ENCODE measurements at places on chromosomes 16 and 17.

DNA sequence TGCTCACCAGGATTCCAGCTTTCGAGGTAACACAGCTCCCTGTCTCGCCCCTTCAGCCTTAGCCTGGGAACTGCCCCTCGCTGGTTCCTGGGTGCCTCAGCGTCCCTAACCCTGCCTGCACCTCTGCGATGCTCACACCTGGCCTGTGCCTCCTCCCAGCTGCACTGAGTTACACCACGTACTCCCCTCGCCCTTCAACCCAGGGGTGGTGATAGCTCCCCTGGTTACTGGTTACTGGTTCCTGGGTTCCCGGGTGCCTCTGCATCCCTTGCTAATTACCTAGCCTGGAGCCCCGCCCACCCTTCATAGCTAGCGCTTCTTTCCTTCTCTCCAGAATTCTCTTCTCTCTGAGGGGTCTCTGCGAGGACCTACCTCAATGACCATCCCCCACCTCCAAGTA is 65.3 kb upstream of the PLCG2 start:
- DNase-seq: no peak

DNA sequence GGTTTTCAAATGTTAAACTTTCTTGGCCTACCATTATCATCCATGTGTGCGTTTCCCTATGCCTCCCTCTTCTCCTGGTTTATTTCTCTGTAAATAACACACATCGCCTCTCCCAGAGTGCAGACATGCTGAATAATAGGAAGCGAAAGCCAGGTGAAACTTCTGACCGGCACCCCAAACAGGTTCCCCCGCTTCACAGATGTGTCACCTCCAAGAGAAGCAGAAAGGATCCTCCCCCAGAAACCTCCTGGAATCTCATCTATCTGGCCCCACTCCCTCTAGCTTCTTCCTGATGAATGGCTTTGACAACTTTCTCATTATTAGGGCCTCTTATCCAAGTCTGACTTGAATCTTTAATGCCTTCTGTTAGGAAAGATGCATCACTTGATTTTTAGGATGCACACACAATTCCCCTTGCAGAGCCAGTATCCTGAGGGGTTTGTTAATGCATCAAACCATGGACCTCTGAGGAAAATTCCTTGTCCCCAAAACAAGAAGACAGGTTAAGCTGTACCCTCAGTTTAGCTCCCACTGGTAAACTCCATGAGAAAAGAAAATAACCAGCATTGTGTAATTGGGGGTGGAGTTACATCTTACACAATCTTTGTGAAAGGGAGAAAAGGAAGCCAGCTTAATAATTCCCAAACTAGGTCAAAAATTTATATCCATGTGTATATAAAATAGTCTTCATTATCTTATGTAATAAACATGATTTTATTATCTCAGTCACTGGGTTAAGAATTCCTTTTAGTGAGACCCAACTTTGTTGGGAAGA is 20.1 kb upstream of the HYDIN start:
- no peak for DNase-seq

DNA sequence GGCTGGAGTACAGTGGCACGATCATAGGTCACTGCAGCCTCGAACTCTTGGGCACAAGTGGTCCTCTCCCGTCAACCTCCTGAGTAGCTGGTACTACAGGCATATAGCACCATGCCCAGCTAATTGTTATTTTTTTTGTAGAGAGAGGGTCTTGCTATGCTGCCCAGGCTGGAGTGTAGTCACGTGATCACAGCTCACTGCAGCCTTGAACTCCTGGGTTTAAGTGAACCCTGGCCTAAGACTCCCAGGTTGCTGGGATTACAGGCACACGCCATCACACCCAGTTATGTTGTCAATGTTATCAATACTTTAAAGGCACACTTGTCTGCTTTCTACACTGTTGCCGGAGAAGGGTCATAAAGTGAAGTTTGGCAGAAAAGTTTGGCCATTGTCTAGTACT is 22.0 kb upstream of the LASP1NB start:
- DNase-seq: no peak

- DNase-seq: no peak
Observed at GRCh38 chr17:59421722-59422121, 90.3 kb downstream of the YPEL2 start.

- no peak for DNase-seq
Observed at GRCh38 chr16:15415511-15415985, 18.8 kb upstream of the BMERB1 start.

DNA sequence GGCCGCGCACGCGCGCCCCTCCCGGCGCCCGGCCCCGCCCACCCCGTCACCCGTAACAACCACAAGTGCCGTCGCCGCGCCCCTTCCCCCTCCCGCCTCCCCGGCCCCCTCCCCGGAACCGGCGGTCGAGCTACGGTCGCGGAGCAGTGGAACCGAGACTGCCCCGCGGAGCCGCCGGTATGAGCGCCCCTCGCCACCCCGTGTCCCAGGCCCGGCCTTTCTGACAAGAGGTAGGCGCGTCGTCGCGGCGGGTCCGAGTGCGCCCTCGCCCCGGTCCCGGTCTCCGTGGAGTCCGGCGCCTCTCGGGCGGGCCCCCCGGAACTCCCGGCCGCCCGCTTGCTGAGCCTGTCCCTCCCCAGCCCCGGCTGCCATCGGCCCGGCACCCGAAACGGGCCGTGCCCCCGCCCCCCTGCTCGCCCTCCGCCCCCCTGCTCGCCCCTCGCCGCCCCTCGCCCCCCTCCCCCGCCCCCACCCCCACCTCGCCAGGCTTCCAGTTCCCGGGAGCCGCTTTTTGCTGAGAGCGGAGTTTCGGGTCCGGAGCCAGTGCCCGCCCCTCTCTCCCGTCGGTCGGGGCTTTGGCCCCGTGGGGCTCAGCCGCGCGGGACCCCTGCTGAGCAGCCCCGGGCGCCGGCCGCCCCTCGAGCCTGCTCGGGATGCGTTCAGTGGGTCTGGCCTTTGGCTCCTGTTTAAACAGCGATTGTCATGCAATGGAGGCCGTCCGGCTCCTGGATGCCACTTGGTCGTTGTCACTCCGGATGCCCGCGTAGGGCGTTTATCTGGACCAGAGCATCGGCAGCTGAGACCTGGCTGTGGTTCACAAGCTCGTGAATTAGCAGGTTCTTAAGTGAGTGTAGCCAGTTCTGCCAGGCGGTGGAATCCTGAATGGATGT is at the start of gene SEC14L1:
Gene SEC14L1 (plus strand): TSS at position 92 of the 890 bp plus-strand sequence. CDS start 2,628 bp downstream, outside the sequence.
- DNase-seq: peak; percentile 41

DNA sequence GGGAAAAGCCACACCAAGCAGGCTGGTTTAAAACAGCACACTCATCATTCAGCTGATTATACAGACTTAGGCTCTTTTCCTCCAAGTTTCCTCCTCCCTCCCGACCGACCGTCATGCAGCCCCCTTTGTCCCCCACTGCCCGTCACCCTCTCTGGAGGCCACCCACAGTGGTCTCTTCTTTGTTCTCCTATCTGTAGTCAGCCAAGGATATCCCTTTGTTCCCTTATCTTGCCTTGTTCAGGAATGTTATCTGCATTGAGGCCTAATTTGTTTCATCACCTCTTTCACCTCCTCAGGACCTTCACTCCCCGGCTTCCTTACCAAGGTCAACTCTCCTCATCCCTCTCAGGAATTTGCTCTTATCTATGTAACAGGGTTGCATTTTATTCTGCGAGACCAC is 186.4 kb upstream of the CDH13 start:
- no peak for DNase-seq

GRCh38 chr17:38918916-38919315 is 6.5 kb upstream of the LASP1NB start:
- DNase-seq: no peak

DNA sequence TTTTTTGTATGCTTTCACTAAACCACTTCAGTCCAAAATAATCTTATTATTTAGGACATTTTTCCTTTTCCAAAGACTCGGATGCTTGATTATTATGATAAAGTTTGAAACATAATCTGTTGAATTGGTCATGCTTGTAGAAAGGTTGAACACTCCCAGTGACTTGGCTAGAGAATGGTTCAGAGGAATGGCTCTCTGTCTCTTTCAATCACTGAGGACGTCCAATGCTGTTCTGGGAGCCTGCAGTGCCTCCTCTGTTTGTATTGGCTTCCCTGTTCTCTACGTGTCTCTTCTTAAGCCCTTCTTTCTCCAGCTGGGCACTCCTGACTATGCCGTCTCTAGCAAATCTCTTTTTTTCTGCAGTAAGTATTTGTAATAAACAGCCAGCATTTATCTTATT is 369.0 kb upstream of the DYNLRB2 start:
- no peak for DNase-seq

GRCh38 chr16:13005721-13006247 is 104.4 kb downstream of the SHISA9 start:
- DNase-seq: no peak

- DNase-seq: no peak
Observed at GRCh38 chr16:65540901-65541300, 419.0 kb upstream of the CDH11 start.

DNA sequence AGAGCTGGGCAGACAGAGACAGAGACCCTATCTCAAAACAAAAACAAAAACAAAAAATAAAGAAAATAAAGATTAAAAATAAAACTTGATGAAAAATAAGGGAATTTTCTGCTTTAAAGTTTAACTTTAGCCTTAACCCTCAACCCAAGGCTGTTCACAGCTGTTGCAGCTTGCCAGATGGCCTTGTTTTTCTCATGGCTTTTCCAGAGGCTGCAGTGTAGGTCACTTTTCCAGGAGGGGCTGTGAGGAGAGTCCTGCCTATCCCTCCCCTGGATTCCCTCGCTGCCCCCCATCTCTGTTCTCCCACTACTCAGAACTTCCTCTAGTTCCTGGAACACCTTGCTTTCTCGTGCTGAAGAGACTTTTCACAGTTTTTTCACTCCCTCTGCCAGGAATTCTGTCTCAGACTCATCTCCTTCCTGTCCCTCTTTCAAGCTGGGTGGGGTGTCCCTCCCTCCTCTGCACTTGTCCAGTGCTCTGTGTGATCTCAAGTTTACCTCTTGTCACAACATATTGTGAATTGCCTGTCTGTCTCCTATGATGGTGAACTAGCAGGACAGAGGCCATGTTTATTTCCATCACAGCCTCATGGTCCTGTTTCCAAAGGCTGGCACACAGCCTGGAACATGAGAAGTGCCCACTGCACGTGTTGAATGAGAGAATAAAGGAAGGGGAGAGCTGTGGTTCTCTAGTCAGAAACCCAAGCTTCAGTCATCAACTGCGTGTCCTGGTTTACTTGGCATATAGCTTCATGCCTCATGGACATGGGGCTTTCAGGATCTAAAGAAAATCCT is 69.9 kb upstream of the MSI2 start:
- no peak for DNase-seq

- no peak for DNase-seq
Observed at GRCh38 chr16:66925322-66925840, at the start of gene RRAD. RRAD (minus strand) TSS chr16:66925535; CDS start chr16:66925179, 356 bp downstream.

DNA sequence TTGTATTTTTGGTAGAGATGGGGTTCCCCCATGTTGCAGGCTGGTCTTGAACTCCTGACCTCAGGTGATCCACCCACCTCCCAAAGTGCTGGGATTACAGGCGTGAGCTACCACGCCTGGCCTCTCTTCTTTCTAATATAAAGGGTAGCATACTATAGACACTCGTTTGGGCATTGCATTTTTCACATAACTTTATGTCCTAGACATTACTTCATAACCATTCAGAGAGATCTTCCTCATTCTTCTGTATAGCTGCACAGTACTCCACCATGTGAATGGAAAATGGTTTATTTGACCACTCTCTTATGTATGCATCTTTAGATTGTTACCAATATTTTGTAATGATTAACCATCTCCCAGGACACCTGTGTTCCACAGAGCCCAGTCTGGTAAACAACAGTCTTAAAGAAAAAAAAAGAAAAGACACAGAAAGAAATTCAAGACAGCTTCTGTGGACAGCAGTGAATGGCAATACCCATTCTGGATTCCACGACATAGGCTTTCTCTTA is 42.1 kb downstream of the TK2 start:
- no peak for DNase-seq

GRCh38 chr16:11464241-11464640 is 119.0 kb downstream of the RMI2 start:
- no peak for DNase-seq

GRCh38 chr17:40471846-40472732 is 28.8 kb downstream of the IGFBP4 start:
- no peak for DNase-seq

GRCh38 chr17:39205112-39205526 is 5.0 kb downstream of the RPL19 start:
- no peak for DNase-seq

- DNase-seq: peak; percentile 91
Observed at GRCh38 chr17:18033442-18034099, 5.4 kb downstream of the ATPAF2 start.

- DNase-seq: no peak
Observed at GRCh38 chr17:56157845-56158244, 4.6 kb downstream of the ANKFN1 start.

DNA sequence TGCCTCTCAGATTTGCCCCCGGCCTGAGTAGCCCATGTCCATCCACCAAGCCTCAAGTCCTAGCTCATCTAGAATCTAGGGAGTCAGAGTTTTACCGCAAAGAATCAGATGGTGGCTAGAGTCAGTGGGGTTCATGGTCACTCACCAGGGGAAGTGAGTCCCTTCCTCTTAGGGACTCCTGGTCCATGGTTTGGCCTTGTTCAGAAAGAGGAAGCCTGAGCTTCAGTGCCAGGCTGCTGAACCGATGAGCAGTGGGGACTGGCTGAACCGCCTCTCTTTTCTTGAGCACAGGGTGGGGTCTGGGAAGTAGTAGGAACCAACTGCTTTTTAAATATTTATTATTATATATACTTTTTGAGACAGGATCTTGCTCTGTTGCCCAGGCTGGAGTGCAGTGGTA is 160.3 kb downstream of the NTN1 start:
- DNase-seq: no peak

DNA sequence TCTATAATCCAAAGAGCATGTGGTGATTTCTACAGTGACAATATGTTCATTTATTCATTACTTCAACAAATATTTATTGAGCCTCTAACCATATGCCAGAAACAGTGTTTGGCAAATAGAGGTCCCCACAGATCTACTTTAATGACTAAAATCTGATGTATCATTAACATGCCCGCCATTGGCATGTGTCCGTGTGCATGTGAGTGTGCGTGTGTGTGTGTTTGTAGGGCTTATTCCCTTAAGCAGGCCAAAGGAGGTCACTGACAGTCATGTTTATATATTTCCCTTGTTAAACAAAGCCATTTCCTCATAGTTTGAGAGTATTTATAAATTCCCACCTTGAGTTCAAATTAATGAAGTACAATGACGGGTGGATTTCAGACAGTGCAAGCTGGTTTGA is 174.4 kb upstream of the IRX6 start:
- no peak for DNase-seq

GRCh38 chr17:41284043-41284442 is 8.5 kb downstream of the KRTAP9-7 start:
- DNase-seq: no peak

DNA sequence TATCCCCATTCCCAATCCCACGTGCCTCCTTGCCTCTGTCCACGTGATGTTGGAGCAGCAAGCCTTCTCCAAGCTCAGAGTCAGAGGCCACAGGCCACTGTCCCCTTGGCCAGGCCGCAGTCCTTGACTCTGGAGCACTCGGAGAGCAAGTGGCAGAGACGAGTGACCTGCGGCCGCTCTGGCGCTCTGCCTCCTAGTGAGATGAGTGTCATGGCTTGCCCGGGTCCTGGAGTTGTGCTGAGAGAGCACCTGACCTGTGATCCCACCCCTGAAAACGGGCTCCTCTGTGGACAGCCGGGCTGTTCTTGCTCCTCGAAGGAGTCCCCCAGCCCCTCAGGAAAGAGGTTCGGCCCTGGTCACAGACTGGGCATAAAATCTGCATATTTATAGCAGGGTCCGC is 10.0 kb upstream of the FASN start:
- DNase-seq: no peak

- DNase-seq: no peak
Observed at GRCh38 chr17:4789701-4789950, 862 bp downstream of the GLTPD2 start.

All from hematopoietic multipotent progenitor cell (in vitro differentiated cells).